PC-3 (cell line): ENCODE measurements at places on chromosomes 1 and 21. TPM values are rescaled to one million over a fixed set of nuclear protein-coding genes. Genes with fewer than 3 reads are reported as not detected.

FCRLB gene
- total RNA-seq = 10.2 and 12.7 TPM in 2 replicates

SLAMF7 gene
- 0.15 and 0.46 TPM in 2 replicates for total RNA-seq

DIO1 gene
- total RNA-seq = not detected in 2 replicates

FMO5 gene
- 2.8 and 3.2 TPM in 2 replicates for total RNA-seq

BATF3 gene
- total RNA-seq = 4.3 and 5.5 TPM in 2 replicates

ZSCAN20 gene
- total RNA-seq = 0.84 and 1.6 TPM in 2 replicates

ZBTB48 gene
- total RNA-seq = 42.7 and 47.2 TPM in 2 replicates

CYP4Z1 gene
- not detected in 2 replicates for total RNA-seq

ASAP3 gene
- total RNA-seq = 12.8 and 17.0 TPM in 2 replicates

CLIC6 gene
- total RNA-seq = not detected in 2 replicates

HCRTR1 gene
- total RNA-seq = not detected in 2 replicates

NUP210L gene
- total RNA-seq = 0.04 TPM in 1 of 2 replicates, not detected in the other

AIRE gene
- total RNA-seq = not detected in 2 replicates

E2F2 gene
- 7.0 and 8.3 TPM in 2 replicates for total RNA-seq

CD48 gene
- total RNA-seq = not detected in 2 replicates

PTPRC gene
- total RNA-seq = 0.11 TPM in 1 of 2 replicates, not detected in the other

KIAA1614 gene
- total RNA-seq = not detected in 2 replicates

GSTM1 gene
- total RNA-seq = not detected in 2 replicates

PGLYRP4 gene
- not detected in 2 replicates for total RNA-seq

HES4 gene
- 233 and 379 TPM in 2 replicates for total RNA-seq

ARHGEF16 gene
- 54.3 and 60.7 TPM in 2 replicates for total RNA-seq

CRABP2 gene
- total RNA-seq = 120 and 150 TPM in 2 replicates

PEX14 gene
- 24.9 and 32.1 TPM in 2 replicates for total RNA-seq

ADAM30 gene
- not detected in 2 replicates for total RNA-seq

HSD3B2 gene
- not detected in 2 replicates for total RNA-seq

TTLL10 gene
- total RNA-seq = 0.36 and 0.46 TPM in 2 replicates

LPAR3 gene
- 9.8 and 13.0 TPM in 2 replicates for total RNA-seq
